Fibroblast of the conjunctiva (primary cell): ENCODE measurements at places on chromosomes 4 and X.

GRCh38 chrX:102515975-102516941 is at the start of gene TMSB15A:
Gene TMSB15A (minus strand): TSS chrX:102516739.
- DNase-seq = peak; percentile 0

DNA sequence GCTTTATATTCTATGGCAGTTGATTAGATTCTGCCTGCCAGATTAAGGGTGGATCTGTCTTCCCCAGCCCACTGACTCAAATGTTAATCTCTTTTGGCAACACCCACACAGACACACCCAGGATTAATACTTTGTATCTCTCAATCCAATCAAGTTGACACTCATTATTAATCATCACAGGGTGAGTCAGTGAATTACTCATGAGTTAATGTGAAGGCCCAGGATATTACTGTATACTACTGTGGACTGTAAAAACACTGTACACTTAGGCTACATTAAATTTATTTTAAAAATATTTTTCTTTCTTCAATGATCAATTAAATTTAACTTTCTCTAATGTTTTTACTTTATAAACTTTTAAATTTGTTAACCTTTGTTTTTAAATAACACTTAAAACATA is 87.7 kb downstream of the NAP1L3 start:
- DNase-seq = no peak

DNA sequence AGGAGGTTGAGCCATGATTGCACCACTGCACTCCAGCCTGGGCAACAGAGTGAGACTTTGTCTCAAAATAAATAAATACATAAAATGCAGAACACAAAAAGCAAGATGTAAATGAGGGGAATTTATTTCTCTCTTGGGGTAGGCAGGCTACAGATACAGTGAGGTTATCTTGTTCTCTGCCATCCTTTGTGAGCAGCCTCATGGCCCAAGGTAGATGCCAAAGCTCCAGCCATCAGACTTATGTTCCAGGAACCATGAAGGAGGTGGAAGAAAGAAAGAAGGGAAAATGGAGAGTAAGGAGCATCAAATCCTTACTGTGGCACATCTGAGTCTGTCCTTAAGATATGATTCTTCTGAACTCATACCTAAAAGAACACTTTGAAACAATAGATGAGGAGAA is 11.1 kb downstream of the ARSH start:
- no peak for DNase-seq

DNA sequence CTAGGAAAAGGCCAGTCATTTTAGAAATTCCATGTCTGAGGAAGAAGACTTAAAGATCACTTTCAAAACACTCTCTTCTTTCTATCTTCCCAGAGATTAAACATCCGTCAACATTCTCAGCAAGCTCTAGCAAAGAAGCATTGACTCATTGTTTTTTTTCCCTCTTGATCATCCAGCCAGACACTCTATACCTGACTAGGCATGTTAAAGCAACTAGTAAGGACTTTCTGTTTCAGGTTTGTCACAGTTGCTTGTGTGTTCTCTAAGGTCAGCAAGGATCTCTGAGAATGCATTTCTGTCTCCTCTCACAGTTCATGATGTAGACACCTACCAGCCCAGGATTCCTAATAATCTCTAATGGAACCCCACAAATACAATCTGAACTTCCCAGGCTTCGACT is 112.2 kb downstream of the IL13RA2 start:
- no peak for DNase-seq

DNA sequence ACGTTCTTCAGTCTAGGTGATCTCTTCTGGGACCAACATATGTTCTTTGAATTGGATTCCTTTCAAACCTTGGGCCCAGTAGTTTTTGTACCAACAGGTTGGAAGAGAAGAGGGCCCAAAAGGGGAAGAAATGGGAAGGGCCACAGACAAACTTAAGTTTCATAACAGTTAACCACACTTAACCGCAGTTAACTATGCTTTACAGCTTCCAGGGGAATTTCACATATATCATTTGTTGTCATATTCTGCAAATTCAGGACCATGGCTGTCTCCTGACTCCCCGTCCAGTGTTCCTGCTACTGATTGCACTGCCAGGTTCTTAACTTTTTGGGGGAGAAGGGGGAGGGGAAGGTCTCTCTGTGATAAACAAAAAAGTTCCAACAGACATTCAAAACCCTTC is 34.6 kb downstream of the RTL5 start:
- no peak for DNase-seq
